Activated CD8-positive, alpha-beta T cell treated with anti-CD3 and anti-CD28 coated beads for 36 hours (primary cell): ENCODE measurements at places on chromosomes 12 and 14. TPM values are rescaled to one million over a fixed set of nuclear protein-coding genes. Genes with fewer than 3 reads are reported as not detected.

DNA sequence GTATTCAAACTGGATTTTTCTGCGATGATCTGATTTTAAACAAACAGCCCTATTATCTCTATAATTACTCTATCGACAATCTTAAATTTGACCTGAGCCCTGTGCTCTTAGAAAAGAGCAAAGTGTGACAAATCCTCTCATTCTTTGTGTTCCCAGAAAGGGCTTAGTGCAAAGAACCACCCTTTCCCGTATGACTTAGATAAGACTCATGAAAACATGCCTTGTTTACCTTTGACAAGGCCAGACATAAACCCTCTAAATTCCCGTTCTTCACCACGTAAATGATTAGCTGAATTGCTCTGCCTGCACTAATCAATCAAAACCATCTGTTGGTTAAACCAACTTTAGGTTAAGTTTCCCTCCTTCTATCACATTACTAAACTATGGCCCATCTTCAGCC lies 285.7 kb upstream of the SEL1L start:
- no peak overlapping the region for H3K4me3 ChIP-seq
- no peaks in the 10 kb centered on the region for H3K4me1 ChIP-seq
- no peak overlapping the region for H3K27ac ChIP-seq
- no peak for DNase-seq

Gene SELPLG
- total RNA-seq = 22.1 TPM

- H3K27ac ChIP-seq = no peak overlapping the region
- no peaks in the 10 kb centered on the region for H3K27me3 ChIP-seq
- no peak for DNase-seq
- H3K36me3 ChIP-seq = peaks cover 22% of the 10 kb centered on the region
Measured at GRCh38 chr12:112234303-112234702, 108.9 kb downstream of the TRAFD1 start.

- no peak overlapping the region for H3K27ac ChIP-seq
- no peak overlapping the region for H3K4me3 ChIP-seq
- H3K4me1 ChIP-seq = no peaks in the 10 kb centered on the region
- no peak for DNase-seq
- H3K36me3 ChIP-seq = no peaks in the 10 kb centered on the region
- peaks cover 3% of the 10 kb centered on the region for H3K27me3 ChIP-seq
Measured at GRCh38 chr12:46131732-46132469, 136.9 kb downstream of the SLC38A1 start.

Gene GALNT9
- total RNA-seq = not detected

Gene PFKM
- total RNA-seq = 59.7 TPM

Gene OR6C2
- total RNA-seq = not detected

Gene KRT72
- total RNA-seq = 0.16 TPM

GRCh38 chr12:111238075-111238734 lies 130.7 kb downstream of the PHETA1 start:
- DNase-seq = no peak
- H3K36me3 ChIP-seq = no peaks in the 10 kb centered on the region
- no peaks in the 10 kb centered on the region for H3K4me1 ChIP-seq
- H3K4me3 ChIP-seq = no peak overlapping the region

DNA sequence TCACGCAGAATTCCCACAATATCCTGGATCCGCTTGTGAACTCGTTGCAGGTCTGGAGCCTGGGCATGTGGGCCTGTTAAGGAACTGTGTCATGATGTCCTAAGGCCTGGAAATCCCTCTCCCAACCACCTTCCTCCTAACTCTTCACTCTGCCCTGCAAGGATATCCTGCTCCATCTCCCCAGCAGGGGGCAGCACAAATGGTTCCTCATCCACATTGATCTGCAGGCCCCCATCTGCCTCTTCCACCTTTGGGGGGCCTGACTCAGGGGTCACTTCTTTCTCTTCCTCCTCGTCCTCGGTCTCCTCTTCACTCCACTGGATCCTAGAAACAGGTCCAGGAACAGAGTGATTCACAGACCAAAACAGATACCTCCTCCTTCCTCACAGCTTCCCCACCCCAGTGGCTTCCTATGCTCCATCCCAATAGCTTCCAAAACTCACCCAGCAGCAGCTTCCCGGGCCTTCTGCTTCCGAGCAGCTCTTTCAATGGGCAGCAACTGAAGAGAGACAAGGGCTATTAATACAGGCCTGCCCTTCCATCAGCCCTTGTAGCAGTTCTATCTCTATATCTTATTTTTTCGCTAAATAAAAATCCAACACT lies 4.5 kb downstream of the NOP2 start:
- no peaks in the 10 kb centered on the region for H3K27me3 ChIP-seq
- peak overlapping the region; percentile 4 for H3K27ac ChIP-seq

- H3K27ac ChIP-seq = peak overlapping the region; percentile 96
- H3K4me1 ChIP-seq = peaks cover 43% of the 10 kb centered on the region
- peaks cover 47% of the 10 kb centered on the region for H3K36me3 ChIP-seq
- H3K27me3 ChIP-seq = no peaks in the 10 kb centered on the region
- H3K4me3 ChIP-seq = peak overlapping the region; percentile 96
Measured at GRCh38 chr12:64612843-64613242, 2.5 kb downstream of the RASSF3 start.

Gene SLC8A3
- 0.54 TPM for total RNA-seq
